AG08396 (cell line): ENCODE measurements at places on chromosomes 16 and 17.
A peak's percentile ranks its signal among the peaks of the same experiment; 100 is the strongest.

- peak; percentile 48 for DNase-seq
Measured at GRCh38 chr17:63841350-63842172, 924 bp downstream of the SMARCD2 start.

- DNase-seq: no peak
Measured at GRCh38 chr17:1234455-1234854, 35.8 kb upstream of the BHLHA9 start.

- DNase-seq: no peak
Measured at GRCh38 chr17:34714475-34715410, 135.4 kb downstream of the TMEM132E start.

DNA sequence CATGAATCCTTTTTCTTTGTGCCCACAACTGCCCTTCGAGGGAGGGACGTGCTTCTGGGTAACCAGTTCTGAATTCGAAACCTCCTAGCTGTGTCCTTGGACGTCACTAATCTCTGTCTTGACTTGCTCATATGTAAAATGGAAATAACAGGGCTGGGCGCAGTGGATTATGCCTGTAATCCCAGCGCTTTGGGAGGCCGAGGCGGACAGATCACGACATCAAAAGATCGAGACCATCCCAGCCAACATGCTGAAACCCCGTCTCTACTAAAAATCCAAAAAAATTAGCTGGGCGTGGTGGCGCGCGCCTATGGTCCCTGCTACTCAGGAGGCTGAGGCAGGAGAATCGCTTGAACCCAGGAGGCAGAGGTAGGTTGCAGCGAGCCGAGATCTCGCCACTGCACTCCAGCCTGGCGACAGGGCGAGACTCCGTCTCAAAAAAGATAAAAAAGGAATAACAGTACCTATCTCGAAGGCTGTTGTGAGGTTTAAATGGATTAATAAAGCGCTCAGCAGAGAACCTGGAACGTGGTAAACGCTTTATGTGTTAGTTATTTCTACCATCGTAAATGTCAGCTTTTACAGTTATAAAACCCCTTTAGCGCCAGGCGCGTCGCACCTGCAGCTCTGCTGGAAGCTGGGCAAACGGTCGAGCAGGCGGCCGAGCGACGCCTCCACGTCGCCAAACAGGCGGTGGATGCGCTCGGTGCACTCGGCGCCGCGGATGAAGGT, 641 bp downstream of the COG8 start:
- no peak for DNase-seq
